Ureter (tissue), 1 donor: ENCODE measurements at places on chromosomes 5 and 9. TPM values are rescaled to one million over a fixed set of nuclear protein-coding genes. Genes with fewer than 3 reads are reported as not detected.

CCNO gene
- 16.5 TPM for total RNA-seq

DDX4 gene
- total RNA-seq = not detected

IL5 gene
- total RNA-seq = not detected

BTNL3 gene
- total RNA-seq = not detected

PSD2 gene
- total RNA-seq = 0.21 TPM

SLC36A2 gene
- not detected for total RNA-seq

IFNB1 gene
- total RNA-seq = not detected

MCC gene
- total RNA-seq = 88.8 TPM
